Germinal center (tissue), 1 donor: ENCODE measurements at places on chromosomes 7 and 10.
A peak's percentile ranks its signal among the peaks of the same experiment; 100 is the strongest.

DNA sequence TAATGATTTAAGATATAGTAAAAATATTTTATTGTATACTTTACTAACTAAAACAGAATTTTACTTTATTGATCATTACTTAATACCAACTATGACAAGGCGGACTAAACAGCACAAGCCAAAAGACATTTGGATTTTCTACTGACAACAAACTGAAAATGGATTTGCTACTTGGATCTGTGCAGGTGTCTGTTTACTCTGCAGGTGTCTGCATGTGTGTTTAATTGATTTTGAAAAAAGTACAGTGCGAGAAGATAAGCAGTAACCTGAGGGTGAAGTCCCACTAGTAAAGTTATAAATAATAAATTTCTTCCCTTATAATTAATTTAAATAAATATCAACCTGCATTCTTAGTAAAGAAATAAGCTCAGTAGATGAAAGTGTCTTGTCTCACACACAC is 696.8 kb upstream of the MBL2 start:
- DNase-seq, result no peak

GRCh38 chr7:21898265-21898930 is 47.3 kb downstream of the CDCA7L start:
- peak; percentile 27 for DNase-seq

GRCh38 chr7:19470031-19470430 is 238.8 kb downstream of the POLR1F start:
- no peak for DNase-seq

GRCh38 chr10:75541411-75541810 is 110.0 kb downstream of the LRMDA start:
- no peak for DNase-seq

DNA sequence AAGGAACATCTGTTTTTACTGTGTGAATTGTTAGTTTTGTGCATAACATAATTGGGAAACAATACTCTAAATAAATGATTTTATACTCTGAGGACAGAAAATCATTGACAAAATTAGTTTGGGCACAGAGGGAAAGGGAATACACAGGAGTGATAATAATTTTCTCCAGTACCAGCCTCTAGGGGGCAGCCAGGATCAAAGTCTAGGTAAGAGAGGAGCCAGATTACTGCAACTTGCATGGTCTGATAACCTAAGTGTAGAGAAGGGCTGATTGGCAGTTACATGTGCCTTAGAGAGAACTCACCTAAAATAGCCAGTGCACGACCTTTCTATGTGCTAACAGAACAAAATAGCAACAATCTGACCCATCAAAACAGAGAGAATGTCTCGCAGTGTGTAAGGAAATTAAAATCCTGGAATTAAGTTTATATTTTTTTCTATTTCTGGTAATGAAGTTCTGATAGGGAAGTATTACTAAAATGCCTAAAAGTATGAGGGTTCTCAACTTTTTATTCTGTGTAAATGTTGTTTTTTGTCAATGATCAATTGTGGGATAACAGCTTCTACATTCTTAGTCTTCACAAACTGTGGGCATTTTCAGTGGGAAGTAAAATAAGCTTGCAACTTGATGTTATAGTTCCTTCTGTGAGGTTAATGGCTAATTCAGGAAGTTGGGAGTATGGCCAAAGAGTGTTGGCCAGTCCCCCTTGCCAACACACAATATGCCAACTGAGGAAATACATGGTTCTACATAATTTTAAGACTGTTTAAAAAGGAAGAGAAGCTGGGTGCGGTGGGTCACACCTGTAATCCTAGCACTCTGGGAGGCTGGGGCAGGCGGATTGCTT is 66.4 kb downstream of the EXOC6 start:
- peak; percentile 47 for DNase-seq
